ENCODE measurements at places on chromosomes 5 and 9.

DNA sequence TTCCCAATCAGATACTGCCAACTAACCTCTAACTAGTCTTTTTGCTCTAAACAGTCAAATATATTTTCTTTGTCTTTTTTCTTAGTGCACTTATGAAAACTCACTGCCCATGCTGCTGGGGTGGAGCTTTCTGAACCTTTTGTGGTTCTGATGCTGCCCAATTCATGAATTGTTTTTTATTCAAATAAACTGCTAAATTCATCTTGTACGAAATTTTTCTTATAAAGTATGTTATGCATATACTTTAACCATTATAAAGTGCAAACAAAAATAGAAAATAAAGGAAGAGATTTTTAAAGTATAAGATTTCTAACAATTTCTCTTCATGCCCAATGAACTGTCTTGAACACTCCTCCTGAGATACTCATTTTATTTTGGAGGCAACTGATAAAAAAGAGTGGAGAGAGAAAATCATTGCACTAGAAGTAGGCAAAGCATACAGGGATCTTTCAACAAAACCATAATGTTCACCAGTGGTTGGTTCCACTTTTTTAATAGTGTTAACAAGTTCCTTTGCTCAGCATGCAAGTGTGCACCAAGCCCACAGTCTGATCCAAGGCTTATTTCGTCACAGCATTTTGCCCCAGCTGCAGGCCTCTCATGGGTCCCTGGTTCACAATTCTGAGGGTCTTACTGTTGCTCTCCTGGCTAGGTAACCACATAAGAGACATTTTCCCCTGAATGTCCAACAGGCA lies 6.2 kb upstream of the FYB1 start:
- DNase-seq = no peak

DNA sequence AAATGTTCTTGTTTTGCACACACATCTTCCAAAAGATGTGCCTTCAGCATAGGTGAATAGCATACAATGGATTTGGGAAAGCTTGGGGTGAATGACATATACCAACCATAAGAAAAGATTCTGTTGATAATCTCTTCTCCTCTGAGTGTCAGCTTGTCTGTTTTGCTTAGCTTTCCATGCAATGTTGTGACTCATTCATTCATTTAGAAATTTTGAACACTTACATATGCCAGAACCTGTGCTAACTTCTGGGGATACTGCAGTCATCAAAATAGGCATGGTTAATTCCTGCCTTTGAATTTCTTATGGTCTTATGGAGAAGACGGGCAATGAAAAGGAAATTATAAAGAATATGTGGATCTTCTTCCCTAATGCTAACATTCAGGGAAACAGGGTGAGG lies 14.1 kb downstream of the ADRB2 start:
- DNase-seq = no peak

GRCh38 chr9:99666571-99666970 lies 155.1 kb upstream of the NR4A3 start:
- DNase-seq = no peak

DNA sequence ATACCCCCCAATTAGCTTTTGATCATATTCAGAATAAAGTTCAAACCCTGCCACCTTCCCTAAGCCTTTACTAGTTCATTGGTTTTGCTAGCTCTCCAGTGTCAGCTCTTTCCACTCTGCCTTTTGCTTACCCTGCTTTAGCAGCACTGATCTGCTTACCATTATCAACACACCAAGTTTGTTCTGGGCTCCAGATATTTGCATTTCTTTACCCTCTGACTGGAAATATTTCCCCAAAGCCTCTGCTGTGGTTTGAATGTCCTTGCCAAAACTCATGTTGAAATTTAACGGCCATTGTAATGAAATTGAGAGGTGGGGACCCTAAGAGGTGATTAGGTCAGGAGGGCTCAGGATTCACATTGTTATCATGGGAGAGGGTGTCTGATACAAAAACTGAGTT lies 99.5 kb downstream of the GCNT1 start:
- DNase-seq = no peak

GRCh38 chr9:91332546-91333231 lies 29.0 kb downstream of the AUH start:
- DNase-seq = no peak

- DNase-seq = no peak
These were observed 602 bp upstream of the ACTL7A start for GRCh38 chr9:108861464-108861863.

All from LNCaP clone FGC (cell line).